ENCODE measurements at places on chromosomes 12 and 14.

- DNase-seq, result no peak
These were observed 88.5 kb downstream of the E2F7 start for GRCh38 chr12:76976777-76977382.

- DNase-seq, result no peak
These were observed 187.4 kb downstream of the EFCAB11 start for GRCh38 chr14:89767131-89767530.

GRCh38 chr12:89311703-89312293, 40.5 kb downstream of the DUSP6 start:
- no peak for DNase-seq

DNA sequence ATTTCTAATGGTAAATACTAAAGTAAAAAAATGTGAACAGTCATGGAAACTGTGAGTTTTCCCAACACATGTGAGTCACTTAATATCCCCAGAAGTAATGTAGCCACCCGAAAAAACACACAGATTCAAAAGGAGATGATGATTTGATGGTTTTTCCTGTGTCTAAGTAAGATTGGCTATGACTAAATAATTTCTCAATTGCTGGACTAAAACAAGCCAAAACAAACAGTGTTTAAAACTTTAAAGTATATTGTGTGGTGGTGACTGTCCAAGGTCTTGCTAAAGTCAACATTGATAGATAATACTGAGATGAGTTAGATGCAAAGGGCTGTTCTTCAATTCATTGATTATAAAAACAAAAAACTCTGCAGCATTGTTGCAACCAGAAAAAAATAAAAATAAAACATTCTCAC, 89.6 kb upstream of the SOX5 start:
- DNase-seq, result no peak

DNA sequence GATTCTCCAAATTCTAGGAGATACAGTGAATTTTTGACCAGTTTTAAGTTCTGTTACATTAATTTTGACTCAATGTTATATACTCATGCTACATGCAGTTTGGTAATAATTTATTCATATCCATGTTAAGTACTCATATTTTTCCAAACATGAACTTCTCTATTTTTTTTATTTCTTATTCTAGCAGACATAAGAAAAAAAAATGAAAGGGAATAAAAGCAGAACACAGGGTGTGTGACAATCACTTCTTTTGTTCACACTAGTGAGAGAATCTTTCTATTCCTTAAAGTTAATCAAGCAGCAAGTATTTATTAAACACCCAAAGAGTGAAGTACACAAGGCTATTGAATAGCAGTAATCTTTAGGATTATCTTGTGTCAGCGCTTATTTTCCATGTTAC, 171.1 kb upstream of the ATP2B1 start:
- no peak for DNase-seq

DNA sequence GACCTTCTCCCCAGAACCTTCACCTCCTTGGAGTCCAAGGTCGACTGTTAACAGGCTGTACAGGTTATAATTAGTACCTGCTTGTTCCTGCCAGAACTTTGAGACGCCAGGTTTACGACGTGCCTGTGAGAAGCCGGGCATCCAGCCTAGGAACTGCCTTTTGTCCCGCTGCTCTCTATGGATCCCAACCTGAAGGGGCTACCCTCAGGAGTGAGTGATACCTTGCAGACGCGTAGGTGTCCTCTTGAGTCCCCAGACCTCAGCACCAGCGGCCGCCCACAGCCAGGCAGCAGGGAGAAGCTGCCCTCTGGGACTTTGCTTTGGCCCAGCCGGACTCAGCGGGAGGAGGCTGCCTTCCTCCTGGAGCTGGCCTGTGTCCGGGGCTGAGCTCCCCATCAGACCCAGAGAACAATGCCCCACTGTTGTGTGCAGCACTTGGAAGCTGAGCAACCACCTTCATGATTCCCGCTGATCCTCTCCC, 16.2 kb downstream of the SYNE3 start:
- no peak for DNase-seq

DNA sequence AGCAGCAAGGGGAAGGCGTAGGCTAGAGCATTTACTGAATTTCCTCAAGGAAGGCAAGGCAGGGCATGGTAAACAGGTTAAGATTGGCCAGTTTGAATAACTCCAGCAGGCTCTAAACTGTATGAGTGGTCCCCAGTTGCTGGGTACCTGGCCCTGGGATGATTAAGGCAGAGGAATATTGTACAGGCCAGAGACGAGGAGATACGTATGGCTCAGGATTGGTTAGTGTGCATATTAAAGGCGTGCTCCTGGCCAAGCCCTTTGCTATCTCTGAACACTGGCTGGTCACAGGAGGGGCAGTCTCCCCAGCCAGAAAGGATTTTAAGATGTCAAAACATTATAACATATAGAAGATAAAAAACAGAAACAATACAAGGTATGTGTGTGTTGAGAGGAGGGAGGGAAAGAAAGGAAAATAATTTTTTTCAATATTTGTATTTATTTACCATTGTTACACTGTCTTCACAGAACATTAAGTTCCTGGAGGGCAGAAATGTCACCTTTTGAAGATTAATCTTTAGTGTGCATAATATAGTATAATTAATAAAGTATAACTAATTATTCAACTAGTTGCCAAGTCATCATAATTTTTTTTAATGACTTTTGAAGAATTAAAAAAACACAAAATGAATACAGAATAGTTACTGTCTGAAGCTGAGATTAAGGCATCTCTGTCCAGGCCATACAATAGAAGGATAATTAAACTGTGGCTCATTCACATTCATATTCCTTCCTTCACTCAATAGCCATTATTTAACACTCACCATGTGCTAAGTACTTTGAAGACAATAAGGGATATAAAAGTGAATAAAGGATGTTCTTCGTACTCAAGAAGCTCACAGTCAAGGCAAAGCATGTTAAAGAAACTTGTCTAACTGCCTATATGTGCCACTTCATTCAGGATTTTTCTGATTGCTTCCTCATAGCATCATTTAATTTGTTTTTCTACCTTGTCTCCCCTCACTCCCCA, 41.9 kb downstream of the DCP1B start:
- DNase-seq, result no peak

- no peak for DNase-seq
These were observed 148.8 kb upstream of the GARIN6 start for GRCh38 chr12:99498756-99499155.

DNA sequence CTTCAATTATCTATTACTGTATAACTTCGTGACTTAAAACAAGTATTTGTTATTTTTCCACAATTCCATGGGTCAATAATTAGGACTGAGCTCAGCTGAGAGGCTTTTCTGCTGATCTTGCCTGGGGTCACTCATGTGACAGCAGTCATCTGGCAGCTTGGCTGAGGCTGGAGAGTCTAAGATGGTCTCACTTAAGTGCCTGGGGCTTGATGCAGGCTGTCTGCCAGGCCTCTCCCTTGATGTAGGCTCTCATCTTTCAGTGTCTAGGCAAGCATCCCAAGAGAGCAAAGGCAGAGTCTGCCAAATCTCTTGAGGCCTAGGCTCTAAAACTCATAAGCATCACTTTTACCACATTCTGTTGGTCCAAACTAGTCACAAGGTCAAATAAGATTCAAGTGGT, 93.2 kb downstream of the NKX2-1 start:
- no peak for DNase-seq

- DNase-seq, result no peak
These were observed 43.6 kb upstream of the VASH1 start for GRCh38 chr14:76717508-76718290.

Measured in ecto neural progenitor cell (in vitro differentiated cells).